ENCODE measurements at places on chromosomes 1 and 21.

- no peak for DNase-seq
These were observed 320.2 kb downstream of the TM2D1 start for GRCh38 chr1:61404597-61405376.

- no peak for DNase-seq
These were observed 12.5 kb downstream of the NVL start for GRCh38 chr1:224317383-224318045.

DNA sequence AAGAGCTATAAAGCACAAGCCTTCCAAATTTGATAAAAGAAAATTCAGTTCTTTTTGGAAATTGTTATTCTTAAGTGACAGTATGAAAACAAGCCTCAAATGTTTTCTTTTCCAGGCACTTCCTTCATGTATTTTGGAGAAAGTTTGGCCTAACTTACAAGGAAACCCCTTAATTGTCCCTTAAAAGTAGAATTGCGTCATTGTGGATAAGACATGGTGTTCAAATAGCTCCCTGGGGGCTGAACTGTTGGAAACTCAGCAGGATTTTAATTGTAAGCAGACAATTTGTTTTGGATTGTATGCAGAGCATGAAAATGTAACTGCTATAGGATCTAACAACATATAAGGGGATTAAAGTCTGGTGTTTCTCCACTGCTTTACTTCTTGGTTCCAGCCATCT is 35.4 kb upstream of the FGGY start:
- DNase-seq, result peak; percentile 21

DNA sequence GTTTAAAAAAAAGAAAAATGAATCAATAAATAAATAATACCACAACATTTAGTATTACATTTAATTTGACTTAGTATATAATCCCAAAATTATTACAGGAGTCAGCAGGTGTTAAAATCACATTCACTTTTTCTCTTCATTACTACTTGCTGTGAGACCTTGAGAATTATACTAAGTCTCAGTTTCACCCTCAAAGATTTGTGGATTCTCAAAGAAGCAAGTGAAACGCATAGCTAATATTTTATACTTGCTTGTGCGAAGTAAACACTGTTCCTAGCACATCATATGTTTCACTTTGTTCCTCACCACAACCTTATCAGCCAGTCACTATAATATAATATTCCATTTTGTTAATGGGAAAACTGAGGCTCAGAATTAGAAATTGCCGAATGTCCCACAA is 4.0 kb downstream of the CLCA1 start:
- no peak for DNase-seq

DNA sequence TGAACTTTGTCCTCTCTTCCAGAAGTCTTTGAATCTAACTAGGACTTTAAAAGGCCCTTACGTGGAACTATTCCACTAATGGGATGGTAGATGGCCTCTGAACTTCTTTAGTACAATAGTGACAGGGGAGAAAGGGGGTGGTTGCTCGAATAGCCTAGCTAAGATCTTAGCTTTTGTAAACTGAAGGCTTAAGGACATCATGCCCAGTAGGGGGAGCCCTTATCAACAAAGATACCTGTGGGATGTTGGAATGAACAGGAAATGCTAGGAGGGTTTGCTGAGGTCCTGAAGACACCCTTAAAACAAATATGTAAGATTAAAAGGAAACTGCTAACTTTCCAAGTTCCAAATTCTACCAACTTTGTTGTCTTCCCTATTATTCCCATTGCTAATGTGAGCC is 33.2 kb downstream of the NHLH2 start:
- peak; percentile 9 for DNase-seq

GRCh38 chr1:205933671-205934618 is 9.3 kb downstream of the SLC26A9 start:
- no peak for DNase-seq

DNA sequence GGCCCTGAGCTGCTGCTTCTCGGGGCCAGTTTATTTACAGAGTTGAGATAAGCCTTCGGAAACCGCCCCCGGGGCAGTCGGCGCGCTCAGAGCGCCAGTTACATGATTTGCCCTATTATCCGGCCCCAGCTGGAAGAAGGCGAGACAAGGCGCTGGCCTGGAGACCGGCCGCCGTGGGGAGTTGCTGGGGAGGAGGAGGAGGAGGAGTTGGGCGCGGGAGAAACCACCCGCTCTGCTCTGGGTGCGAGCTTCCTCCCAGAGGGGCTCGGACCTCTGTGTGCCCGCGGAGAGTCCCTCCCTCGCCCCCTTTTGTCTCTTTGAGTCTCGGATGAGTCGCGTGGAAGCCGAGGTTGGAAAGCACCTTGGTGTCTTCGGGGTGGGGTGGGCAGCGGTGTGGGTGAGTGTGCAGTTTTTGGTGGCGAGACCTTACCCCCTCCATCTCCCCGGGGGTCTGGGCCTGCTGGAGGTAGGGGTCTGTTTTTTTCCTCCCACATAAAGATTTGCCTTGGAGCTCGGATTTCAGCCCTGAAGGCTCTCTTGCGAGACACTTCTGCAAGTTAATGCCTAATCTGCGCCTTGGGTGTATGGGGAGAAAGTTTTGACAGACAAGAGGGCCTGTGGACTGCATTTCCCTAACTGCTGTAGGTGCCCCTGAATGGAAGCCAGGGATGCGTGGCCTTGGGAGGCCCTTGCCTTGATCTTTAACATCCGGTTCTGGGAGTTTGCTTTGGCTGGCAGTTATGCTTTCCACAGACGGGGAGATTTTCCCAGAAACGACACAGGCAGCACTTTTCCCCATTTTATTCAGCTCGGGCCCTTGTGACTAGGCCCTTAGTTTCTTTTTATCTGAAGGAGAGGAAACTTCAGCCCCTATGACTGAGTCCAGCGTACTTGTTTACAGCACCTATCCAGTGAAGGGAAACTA is 80.0 kb downstream of the NDUFS5 start:
- DNase-seq, result no peak

DNA sequence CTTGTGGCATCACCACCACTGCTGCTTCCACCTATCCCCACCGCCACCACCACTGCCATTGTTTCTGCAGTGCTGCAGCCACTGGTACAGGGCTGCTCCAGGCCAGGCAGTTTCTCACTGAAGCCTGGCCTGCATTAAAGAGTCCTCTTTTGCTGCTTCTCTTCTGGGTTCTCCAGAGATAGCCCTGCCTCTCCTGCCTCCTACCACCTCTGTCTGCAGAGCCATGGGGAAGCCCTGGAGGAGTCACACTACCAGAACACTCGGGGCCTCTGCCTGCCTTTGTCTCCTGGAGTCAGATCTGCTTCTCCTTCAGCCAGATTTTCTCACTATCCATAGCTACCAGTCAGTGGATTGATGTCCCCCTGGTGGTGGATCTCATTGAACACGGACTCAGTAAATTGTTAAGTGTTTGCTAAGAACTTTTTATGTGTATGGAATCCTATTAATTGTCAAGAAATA is 37.7 kb upstream of the DDAH1 start:
- DNase-seq, result no peak

DNA sequence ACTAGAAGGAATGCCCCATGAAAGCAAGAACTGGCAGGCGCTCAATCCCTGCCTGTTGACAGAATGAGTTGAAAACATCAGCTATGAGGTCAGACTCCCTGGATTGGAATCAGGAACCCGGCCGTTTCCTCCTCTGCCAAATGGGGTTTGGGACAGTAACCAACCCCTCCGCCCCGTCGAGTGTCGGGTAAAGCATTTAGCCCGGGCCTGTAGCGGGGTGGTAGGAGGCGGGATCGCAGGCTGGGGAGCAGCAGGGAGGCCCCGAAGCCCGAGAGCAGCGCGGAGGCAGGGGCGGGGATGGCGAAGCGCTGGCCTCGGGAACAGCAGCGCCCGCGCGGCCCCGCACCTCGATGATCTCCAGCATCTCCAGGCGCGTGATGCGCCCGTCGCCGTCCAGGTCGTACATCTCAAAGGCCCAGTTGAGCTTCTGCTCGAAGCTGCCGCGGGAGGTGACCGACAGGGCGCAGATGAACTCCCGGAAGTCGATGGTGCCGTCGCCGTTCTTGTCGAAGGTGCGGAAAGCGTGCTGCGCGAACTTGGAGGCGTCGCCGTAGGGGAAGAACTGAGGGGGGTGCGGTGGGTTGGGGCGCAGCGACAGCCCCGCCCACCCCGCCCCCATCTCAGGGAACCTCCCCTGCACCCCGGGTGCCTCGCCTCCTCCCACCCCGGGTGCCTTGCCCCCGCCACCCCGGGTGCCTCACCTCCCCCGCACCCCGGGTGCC is 7.5 kb downstream of the HPCAL4 start:
- no peak for DNase-seq

GRCh38 chr1:78687914-78688313 is 38.3 kb downstream of the IFI44 start:
- no peak for DNase-seq

DNA sequence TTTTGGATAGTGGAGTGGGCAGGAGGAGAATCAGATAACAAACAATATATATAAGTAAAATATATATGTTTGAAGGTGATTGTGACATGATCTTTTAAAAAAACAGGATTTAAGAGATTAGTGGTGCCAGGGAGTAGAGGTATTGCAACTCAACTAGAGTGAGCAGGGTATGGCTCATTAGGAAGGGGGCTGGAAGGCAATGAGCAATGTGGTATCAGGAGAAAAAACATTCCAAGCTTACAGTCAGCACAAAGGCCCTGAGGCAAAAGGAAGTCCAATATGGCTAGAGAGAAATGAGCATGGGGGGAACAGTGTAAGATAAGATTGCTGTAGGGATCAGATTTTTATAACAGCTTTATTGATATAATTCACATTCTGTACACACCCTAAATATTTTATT is 5.3 kb upstream of the GADD45A start:
- no peak for DNase-seq

DNA sequence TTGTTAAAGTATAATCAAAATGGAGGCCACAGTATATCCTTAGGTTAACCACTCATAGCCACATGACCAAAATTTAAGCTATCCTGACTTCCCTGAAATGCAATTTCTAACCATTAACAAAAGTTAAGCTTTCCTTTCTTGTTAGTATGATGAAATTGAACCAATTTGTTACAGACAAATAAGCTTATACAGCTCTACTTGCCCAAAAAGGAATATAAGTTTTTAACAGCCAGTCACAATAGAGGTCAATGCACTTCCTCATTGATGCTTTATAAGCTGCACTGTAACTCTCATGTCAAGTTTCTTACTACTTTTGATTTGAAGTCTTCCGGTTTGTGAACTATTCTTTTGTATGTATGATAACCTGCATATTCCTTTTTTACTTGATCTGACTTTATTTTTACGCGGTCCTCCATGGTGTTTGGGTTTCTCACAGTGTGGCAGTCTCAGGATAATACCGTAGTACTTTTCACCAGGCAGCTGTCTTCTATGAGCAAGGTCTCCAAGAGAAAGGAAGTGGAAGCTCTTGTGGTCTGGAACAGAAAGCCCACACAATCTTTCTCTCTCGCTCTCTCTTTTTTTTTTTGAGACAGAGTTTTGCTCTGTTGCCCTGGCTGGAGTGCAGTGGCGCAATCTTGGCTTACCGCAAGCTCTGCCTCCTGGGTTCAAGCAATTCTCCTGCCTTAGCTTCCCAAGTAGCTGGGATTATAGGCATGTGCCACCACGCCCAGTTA is 331.6 kb downstream of the SRGAP2C start:
- DNase-seq, result no peak

- DNase-seq, result peak; percentile 9
These were observed 10.4 kb upstream of the KLF17 start for GRCh38 chr1:44108241-44108640.

DNA sequence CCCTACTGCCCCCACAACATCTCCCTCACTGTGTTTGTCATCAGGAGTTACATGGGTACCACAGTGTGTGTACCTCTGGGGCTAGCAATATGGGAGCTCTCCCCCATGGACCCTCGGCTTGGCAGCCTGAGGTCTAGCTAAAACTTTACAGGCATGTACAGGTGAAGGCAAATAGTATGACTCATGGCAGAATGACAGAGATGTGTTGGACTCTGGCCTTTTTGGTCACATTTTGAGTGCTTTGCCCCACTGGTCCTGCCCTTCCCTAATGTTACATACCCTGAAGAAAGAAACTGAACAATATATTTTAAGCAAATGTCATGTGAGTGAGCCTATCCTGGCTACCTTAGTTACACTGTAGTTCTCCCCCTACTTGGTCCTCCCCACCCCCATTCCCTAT is 124.0 kb downstream of the NGF start:
- no peak for DNase-seq

DNA sequence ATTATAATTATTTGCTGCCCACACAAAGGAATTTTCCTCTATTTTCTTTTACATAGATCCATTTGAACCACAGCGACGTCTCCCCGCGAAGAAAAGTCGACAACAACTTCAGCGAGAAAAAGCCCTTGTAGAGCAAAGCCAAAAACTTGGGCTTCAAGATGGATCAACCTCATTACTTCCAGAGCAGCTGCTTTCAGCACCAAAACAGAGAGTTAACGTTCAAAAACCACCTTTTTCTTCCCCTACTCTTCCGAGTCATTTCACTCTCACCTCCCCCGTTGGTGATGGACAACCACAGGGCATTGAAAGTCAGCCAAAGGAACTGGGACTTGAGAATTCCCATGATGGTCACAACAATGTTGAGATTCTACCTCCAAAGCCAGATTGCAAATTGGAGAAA is 7.2 kb downstream of the GORAB start:
- DNase-seq, result no peak

- no peak for DNase-seq
These were observed 168.8 kb upstream of the NRIP1 start for GRCh38 chr21:15233611-15234010.

DNA sequence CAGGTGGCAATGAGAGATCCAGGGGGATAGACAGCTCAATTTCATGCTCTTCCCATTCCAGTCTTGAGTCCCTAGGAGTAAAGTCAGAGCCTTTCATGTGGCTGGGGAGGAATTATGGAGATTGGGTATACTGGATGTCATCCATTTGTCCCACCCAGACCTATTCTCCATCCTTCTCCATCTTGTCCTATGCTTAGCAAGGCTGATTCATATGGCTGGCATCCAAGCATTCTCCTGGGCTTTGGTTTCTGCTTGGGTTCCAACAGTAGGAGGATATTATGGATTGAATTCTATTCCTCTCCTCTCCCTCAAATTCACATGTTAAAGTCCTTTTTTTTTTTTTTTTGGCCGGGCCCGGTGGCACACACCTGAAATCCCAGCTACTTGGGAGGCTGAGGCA is 3.8 kb upstream of the CDC20 start:
- DNase-seq, result no peak

- no peak for DNase-seq
These were observed 854.3 kb downstream of the BRINP3 start for GRCh38 chr1:189623336-189623735.

GRCh38 chr1:154520333-154520732 is 18.1 kb upstream of the SHE start:
- DNase-seq, result no peak

- no peak for DNase-seq
These were observed 1013.8 kb downstream of the PLA2G4A start for GRCh38 chr1:187842406-187843165.

- DNase-seq, result no peak
These were observed 469.5 kb upstream of the VAMP3 start for GRCh38 chr1:7301664-7301981.

- DNase-seq, result no peak
These were observed 1.9 kb upstream of the TUT4 start for GRCh38 chr1:52554756-52555155.

- no peak for DNase-seq
These were observed 35.9 kb upstream of the SLC45A1 start for GRCh38 chr1:8281843-8282509.

GRCh38 chr1:197725044-197725443 is 50.2 kb downstream of the DENND1B start:
- DNase-seq, result no peak

- no peak for DNase-seq
These were observed 419.4 kb upstream of the USP24 start for GRCh38 chr1:55634516-55634915.
